HFF-Myc (cell line): ENCODE measurements at places on chromosomes 12 and 14.
A peak's percentile ranks its signal among the peaks of the same experiment; 100 is the strongest.

DNA sequence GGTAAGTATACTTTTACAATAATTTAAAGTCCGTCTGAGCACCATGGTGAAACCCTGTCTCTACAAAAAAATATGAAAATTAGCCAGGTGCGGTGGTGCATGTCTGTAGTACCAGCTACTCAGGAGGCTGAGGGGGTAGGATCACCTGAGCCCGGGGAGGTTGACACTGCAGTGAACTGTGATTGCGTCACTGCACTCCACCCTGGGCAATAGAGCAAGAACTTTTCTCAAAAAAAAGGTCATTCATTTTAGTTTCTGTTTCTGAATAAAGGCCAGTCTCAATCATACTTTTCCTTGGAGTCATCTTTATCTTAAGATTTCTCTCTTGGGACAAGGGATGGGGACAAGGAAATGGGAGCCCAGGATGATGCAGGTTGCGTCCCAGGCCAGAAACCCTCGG, 12.9 kb downstream of the ANKRD13A start:
- DNase-seq, result no peak

- DNase-seq, result no peak
Measured at GRCh38 chr12:39868328-39868725, 237.6 kb downstream of the SLC2A13 start.

- DNase-seq, result no peak
Measured at GRCh38 chr12:109466305-109466704, 10.8 kb downstream of the KCTD10 start.

DNA sequence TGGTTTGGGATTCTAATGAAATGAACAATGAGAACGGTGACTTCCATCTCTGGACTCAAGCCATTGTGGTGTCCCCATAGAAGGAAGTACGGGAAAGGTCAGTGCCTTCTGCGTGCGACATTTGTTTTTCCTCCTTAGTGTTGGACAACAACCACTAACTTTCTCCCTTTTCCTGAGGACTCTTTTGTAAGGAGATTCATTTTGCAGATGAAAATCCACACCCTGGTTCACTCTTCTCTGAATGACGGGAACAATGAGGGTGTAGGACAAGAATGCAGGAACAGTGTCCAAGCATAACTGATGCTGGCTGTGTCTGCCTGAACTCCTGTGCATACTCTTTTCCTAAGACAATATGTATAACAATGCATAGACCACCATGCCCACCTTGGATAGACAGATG, 176.4 kb downstream of the STXBP6 start:
- DNase-seq, result no peak

- DNase-seq, result no peak
Measured at GRCh38 chr12:51970904-51971646, 19.6 kb downstream of the ACVR1B start.

GRCh38 chr12:128792398-128792797, 31.4 kb downstream of the SLC15A4 start:
- DNase-seq, result no peak

GRCh38 chr14:105381446-105382342, 16.6 kb upstream of the TEX22 start:
- no peak for DNase-seq

GRCh38 chr12:104604070-104604994, 147.6 kb downstream of the CHST11 start:
- peak; percentile 88 for DNase-seq

- no peak for DNase-seq
Measured at GRCh38 chr12:48175613-48176416, 7.6 kb upstream of the CCDC184 start.

DNA sequence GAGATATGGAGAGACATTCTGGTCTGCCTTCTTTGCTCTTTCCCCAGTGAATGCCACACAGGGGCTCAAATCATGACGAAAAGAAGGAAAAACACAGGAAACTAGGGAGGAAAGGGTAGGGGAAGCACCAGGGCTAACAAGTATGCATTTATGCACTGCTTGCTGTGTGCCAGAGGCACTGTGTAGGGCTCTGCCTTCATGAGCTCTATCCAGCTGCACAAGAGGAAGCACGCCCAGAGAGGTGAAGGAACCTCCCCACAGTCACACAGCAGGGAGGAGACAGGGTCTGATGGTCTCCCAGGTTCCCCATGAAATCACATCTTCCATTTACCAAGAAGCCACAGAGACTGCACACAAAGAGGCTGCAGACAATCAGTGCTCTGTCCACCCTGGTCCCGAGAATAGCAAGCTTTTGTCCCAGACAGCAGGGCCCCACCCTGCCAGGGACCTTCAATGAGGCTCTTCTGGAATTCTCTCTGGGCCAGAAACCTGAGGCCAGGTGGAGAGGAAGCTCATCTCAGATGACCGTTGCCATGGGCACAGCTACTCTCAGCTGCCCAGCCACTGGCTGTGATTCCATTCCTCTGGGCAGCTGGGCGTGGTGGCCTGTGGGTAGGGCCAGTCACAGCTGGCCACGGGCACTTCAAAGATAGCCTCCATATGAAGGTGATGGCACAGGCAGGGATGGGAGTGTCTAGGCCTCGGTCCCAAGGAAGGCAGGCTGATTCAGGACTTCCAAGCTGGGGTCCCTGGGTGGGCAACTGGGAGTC, 7.3 kb upstream of the TRPV4 start:
- no peak for DNase-seq

DNA sequence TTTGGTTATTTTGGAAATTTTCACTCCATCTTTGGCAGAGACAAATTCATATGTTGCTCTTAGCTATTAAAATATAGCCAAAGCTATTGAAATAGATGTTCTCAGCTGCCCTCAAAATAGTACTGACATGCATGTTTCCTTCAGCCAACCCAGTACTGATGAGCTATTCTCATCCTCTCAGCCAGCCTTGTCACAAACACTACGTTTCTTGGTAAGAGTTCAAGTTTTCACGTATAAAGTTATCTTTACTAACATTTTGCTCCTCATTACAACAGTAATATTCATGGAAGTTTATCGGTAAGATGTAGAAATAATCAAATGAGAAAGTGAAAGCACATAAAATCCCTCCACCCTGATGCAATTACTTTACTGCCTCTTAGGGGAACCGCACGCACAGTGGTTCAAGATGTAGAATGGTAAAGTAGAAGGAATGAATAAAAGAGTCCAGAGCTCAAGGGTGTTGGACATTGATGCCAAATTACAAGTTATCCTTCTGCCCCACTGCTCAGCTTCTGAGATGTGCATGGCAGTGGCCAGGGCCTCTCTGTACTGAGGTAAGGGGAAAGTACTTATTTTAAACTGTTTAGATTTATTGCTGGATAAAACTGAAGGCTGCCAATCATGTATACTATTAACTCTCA, 20.7 kb downstream of the GCH1 start:
- DNase-seq, result no peak

GRCh38 chr14:104773505-104774452, 20.8 kb downstream of the SIVA1 start:
- no peak for DNase-seq

GRCh38 chr14:61285364-61285763, 4.2 kb upstream of the TMEM30B start:
- no peak for DNase-seq

GRCh38 chr12:120314220-120314619, 12.1 kb downstream of the SIRT4 start:
- DNase-seq, result no peak

DNA sequence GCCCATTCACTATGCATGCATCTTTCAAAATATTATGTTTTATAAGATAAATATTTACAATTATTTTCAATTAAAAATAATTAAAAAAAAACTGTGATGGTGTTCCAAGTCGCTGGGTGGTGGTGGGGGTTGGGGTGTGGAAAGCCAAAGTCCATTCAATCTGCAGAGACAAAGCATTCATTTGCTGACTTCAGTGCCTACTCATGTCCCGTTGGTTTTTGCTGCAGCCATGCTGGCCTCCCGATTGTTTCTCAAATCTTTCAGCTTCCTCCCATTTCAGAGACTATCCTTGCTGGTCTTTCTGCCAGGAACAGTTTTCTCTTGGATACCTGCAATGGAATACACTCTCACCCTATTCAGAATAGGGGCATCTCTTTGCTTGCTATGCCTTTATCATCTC, 331.5 kb upstream of the NOVA1 start:
- no peak for DNase-seq

- no peak for DNase-seq
Measured at GRCh38 chr14:90429754-90430153, 32.9 kb downstream of the CALM1 start.

DNA sequence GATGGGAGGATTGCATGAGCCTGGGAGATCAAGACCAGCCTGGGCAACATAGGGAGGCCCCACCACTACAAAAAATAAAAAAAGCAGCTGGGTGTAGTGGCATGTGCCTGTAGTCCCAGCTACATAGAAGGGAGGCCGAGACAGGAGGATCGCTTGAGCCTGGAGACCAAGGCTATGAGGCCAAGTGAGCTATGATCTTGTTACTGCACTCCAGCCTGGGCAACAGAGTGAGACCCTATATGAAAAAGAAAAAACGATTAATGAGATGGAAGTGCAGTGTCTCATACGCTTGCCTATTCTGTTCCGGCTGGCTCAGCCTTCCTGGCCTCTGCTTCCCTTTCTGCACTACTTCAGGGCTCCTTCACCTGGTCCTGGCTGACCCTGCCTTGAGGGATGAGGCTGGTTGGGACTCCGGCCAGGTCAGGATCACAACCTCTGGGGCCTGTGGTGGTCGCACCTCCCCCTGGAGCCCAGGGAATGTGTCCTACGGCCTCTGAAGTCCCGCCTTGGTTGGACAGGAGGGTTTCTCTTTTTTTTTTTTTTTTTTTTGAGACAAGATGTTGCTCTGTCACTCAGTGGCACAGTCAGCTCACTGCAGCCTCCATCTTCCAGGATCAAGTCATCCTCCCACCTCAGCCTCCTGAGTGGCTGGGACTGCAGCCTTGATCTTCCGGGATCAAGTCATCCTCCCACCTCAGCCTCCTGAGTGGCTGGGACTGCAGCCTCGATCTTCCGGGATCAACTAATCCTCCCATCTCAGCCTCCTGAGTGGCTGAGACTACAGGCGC, 10.7 kb downstream of the TEDC1 start:
- no peak for DNase-seq

DNA sequence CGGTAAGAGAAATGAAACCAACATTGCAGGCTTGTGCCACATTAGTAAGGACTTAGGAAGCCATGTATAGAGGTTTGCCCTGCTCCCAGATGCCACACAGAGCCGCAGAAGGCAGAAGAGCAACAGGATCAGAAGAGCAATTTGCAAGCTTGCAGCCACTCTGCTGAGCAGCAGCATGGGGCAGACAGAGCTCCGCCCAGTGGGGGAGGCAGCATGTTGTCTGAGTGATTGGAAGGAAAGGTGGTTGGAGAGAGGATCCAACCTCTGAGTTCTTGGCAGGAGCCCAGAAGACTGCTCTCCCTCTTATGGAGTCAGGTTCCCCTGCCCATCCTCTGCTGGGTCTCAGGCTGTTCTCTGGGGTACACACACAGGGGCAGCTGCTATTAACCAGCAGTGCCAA, 2.3 kb upstream of the KRT6A start:
- DNase-seq, result no peak

GRCh38 chr12:105157606-105158005, 50.1 kb downstream of the WASHC4 start:
- no peak for DNase-seq

- no peak for DNase-seq
Measured at GRCh38 chr12:22318108-22318737, 16.3 kb downstream of the ST8SIA1 start.

GRCh38 chr14:24630872-24631477, 3.0 kb downstream of the GZMB start:
- DNase-seq, result no peak

GRCh38 chr12:56521590-56522371, at the start of gene RBMS2:
TSS of gene RBMS2 (plus strand) at chr12:56521820. CDS start at chr12:56522024, 204 bp downstream.
- peak; percentile 86 for DNase-seq

GRCh38 chr14:43249116-43249515, 1258.0 kb downstream of the FSCB start:
- DNase-seq, result no peak

DNA sequence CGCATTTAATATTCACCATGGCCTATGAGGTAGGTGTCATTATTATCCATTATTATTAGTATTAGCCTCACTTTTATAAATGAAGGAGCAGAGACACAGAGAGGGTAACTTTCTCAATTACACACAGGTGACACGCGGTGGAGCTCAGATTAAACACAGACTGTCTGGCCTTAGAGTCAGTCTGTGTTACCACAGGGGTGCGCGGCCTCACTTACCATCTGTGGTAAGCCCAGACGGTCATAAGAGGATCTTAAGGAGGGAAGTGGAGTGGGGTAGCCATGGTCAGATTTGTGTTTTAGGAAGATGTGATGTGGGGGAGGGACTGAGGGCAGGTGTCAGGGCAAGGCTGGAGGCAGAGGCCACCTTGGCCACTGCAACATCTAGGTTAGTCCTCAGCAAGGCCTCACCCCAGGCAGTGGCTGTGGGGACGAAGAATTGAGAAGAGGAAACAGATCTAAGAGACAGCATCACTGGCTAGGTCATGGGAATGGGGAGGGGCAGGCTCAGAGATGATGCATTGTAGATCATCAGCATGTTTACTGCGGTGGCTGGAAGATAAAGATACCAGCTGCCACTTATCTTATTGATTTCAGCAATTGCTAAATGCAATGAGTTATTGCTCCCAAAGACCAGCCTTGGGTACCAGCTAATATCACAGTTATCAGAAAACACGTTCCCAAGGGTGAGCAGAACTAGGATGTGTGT, 67.1 kb downstream of the SERPINA3 start:
- DNase-seq, result no peak

- DNase-seq, result no peak
Measured at GRCh38 chr14:102620413-102620812, 28.0 kb downstream of the RCOR1 start.
